ENCODE measurements at places on chromosomes 6 and 20. TPM values are rescaled to one million over a fixed set of nuclear protein-coding genes. Genes with fewer than 3 reads are reported as not detected.

DNA sequence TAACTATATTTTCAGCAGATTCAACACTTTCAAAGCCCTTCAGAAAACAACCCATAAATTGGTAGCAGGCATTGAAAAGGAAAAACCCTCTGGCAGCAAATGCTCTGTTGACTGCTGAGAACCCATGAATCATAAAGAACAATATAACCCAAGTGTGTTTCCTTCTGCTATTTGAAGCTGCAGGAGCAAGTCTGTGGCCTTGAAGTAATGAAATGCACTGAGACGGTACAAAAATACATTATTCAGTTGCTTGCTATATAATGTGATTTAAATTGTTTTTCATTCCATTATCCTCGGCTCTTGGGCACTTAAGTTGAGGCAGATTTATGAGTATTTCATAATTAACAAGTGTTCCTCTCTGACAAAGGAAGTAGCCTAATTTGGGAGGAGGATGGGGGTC, 40.6 kb upstream of the SAMD5 start:
- no peak for DNase-seq
- no peaks in the 10 kb centered on the region for H3K27me3 ChIP-seq
- no peak overlapping the region for H3K27ac ChIP-seq
- H3K36me3 ChIP-seq: no peaks in the 10 kb centered on the region

- peaks cover 72% of the 10 kb centered on the region for H3K4me1 ChIP-seq
- no peak overlapping the region for H3K4me3 ChIP-seq
- no peak overlapping the region for H3K27ac ChIP-seq
- peaks cover 5% of the 10 kb centered on the region for H3K36me3 ChIP-seq
- peaks cover 2% of the 10 kb centered on the region for H3K27me3 ChIP-seq
Measured at GRCh38 chr6:35090734-35091133, 50.4 kb downstream of the TCP11 start.

GRCh38 chr6:114690625-114691024, 347.8 kb upstream of the HS3ST5 start:
- no peak for DNase-seq
- no peak overlapping the region for H3K27ac ChIP-seq
- H3K27me3 ChIP-seq: no peaks in the 10 kb centered on the region
- peaks cover 6% of the 10 kb centered on the region for H3K36me3 ChIP-seq
- H3K4me3 ChIP-seq: no peak overlapping the region

- H3K27me3 ChIP-seq: no peaks in the 10 kb centered on the region
- no peak for DNase-seq
- H3K4me3 ChIP-seq: no peak overlapping the region
- H3K4me1 ChIP-seq: peaks cover 12% of the 10 kb centered on the region
Measured at GRCh38 chr20:36507746-36508145, 33.6 kb upstream of the MYL9 start.

Gene LPIN3
- 10.0 TPM for total RNA-seq

GRCh38 chr20:46215913-46216707, 92.2 kb downstream of the CDH22 start:
- no peak overlapping the region for H3K4me3 ChIP-seq
- peaks cover 14% of the 10 kb centered on the region for H3K4me1 ChIP-seq
- no peaks in the 10 kb centered on the region for H3K36me3 ChIP-seq
- DNase-seq: peak; percentile 36

GRCh38 chr6:5082487-5083306, 2.4 kb upstream of the PPP1R3G start:
- H3K4me3 ChIP-seq: peak overlapping the region; percentile 63
- peak; percentile 96 for DNase-seq
- peaks cover 44% of the 10 kb centered on the region for H3K4me1 ChIP-seq
- H3K36me3 ChIP-seq: no peaks in the 10 kb centered on the region

Gene C4B
- 1.5 TPM for total RNA-seq

GRCh38 chr6:132798869-132799538, 567 bp upstream of the SLC18B1 start:
- H3K27me3 ChIP-seq: no peaks in the 10 kb centered on the region
- peaks cover 7% of the 10 kb centered on the region for H3K4me1 ChIP-seq
- peak overlapping the region; percentile 70 for H3K27ac ChIP-seq

- H3K27ac ChIP-seq: no peak overlapping the region
- H3K4me1 ChIP-seq: no peaks in the 10 kb centered on the region
- no peak overlapping the region for H3K4me3 ChIP-seq
- H3K36me3 ChIP-seq: no peaks in the 10 kb centered on the region
- no peak for DNase-seq
- H3K27me3 ChIP-seq: peaks cover 6% of the 10 kb centered on the region
Measured at GRCh38 chr20:23568971-23569330, 667 bp upstream of the CST9L start.

DNA sequence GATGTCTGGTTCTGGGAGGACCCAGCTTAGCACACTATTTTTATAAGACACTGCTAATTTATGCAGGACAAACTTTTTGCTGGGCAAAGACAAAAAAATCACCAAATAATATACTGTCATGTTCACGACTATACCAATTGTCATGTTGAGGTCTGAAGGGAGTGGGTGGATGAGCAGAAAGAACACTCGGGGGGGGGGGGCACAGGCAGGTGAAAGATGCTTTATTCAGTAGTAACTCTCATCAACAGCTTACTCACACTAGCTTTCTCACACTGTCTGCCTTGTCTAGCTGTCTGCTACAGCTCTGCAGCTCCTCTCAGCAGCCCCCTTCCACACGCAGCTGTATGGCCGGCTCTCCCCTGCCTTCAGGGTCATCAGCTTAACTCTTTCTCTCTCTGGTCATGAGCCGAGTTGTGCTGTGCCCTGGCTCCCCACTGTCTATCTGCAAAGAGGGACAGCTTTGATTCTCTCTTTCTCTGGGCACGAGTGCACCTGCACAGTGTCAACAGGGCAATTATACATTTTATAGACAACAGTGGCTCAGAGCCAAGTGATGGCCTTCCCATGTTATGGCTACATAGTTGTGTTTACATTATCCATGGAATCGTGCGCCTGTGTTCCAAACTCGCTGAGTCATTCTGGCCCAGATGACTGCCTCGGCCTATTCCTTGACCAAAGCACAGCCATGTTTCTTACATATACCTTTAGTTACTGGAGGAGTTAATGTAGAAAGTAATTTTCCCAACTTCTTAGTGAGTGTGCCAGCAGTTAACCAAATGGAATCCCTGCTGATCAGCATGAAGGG, 187.7 kb upstream of the PRSS16 start:
- no peaks in the 10 kb centered on the region for H3K36me3 ChIP-seq
- H3K4me1 ChIP-seq: no peaks in the 10 kb centered on the region
- no peak overlapping the region for H3K27ac ChIP-seq
- peaks cover 2% of the 10 kb centered on the region for H3K27me3 ChIP-seq
- DNase-seq: no peak
